Activated naive CD8-positive, alpha-beta T cell treated with anti-CD3 and anti-CD28 coated beads for 36 hours (primary cell): ENCODE measurements at places on chromosomes 7 and 10. TPM values are rescaled to one million over a fixed set of nuclear protein-coding genes. Genes with fewer than 3 reads are reported as not detected.

GRCh38 chr7:129925416-129926002 is 27.3 kb downstream of the UBE2H start:
- no peak for DNase-seq
- peaks cover 6% of the 10 kb centered on the region for H3K36me3 ChIP-seq
- H3K4me3 ChIP-seq, result no peak overlapping the region
- H3K27ac ChIP-seq, result no peak overlapping the region

DNA sequence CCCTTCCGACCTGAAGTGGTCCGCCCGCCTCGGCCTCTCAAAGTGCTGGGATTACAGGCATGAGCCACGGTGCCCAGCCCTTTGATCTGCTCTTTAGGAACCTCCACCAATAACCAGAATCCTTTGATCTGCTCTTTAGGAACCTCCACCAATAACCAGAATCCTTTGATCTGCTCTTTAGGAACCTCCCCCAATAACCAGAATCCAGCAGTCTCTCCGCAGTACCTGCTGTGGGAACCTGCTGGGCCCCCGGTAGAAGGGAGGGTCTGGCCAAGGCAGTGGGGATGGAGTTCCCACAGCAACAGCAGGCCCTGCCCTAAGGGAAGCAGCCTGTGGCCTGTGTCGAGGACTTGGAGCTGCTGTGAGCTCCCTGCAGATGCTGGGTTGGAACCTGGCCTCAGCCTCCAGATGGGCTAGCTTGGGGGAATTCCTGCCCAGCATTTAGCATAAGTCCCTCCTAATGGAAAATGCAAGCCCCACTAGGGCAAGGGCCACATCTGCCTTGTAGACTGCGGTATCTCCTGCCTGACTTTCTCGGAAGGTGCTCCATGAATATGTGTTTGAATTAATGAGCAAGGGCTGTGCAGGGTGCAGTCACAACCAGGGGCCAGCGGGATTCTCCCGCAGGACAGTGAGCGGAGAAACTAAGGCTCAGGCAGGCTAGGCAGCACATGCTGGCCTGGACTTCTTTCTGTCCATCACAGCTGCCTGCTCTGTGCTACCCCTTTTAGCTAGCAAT is 165.8 kb downstream of the UBE2H start:
- H3K36me3 ChIP-seq, result no peaks in the 10 kb centered on the region
- no peak overlapping the region for H3K4me3 ChIP-seq
- no peak for DNase-seq
- peaks cover 30% of the 10 kb centered on the region for H3K4me1 ChIP-seq
- peaks cover 76% of the 10 kb centered on the region for H3K27me3 ChIP-seq
- no peak overlapping the region for H3K27ac ChIP-seq

PLOD3 gene
- 22.7 TPM for total RNA-seq

DNA sequence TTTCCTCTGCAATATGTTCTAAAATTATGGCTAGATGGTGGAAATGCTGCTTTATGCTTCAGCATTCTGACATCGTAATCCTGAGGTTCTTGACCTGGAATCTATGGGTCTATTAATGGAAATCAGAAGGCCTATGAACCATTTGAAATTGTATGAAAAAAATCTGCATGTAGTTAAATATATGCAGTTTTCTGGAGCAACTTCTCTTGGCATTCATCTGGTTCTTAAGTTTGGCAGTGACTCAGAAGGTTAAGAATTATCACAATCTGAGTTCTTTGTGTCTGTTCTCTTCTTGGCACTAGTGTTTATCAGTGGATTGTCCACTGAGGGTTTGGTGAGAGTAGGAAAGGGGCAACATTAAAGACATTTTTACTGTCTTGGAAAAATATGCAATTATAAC is 71.1 kb upstream of the FZD1 start:
- no peak for DNase-seq
- H3K27me3 ChIP-seq, result peaks cover 12% of the 10 kb centered on the region
- no peak overlapping the region for H3K4me3 ChIP-seq
- no peaks in the 10 kb centered on the region for H3K36me3 ChIP-seq
- no peak overlapping the region for H3K27ac ChIP-seq

TMEM184A gene
- 0.22 TPM for total RNA-seq
